ENCODE measurements at places on chromosomes 7 and 10. TPM values are rescaled to one million over a fixed set of nuclear protein-coding genes. Genes with fewer than 3 reads are reported as not detected.

Gene HABP2
- not detected for total RNA-seq

- H3K4me1 ChIP-seq = no peaks in the 10 kb centered on the region
- no peak overlapping the region for H3K27ac ChIP-seq
- H3K27me3 ChIP-seq = no peaks in the 10 kb centered on the region
- no peak for DNase-seq
Measured at GRCh38 chr10:33739031-33739430, 404.6 kb upstream of the NRP1 start.

DNA sequence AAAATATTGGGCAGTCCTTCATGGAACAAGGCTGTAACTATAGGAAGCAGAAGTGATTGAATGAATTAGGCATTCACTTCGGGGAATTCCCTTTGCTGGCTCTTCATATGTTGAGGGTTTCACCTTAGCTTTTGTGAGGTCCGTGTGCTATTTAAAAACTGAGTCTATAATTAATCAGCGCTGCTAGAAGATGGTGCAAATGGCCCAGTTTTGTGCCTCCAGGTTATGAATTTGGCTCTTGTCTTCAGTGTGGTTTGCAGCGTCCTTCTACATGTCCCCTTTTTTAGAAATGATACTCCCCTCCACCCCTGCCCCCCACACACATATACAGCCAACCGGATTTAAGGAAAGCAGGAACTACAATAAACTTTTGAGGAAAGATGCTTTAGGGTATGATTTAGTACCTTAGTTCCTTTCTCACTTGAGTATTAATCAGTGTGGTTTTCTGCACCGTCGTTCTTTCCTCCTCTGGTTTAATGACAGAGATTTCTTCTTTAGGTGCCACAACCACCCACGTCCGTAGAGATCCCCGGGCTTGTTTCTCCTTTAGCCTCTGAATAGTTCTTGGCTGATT, 110.6 kb upstream of the SAMD8 start:
- H3K4me1 ChIP-seq = no peaks in the 10 kb centered on the region
- DNase-seq = no peak
- no peak overlapping the region for H3K4me3 ChIP-seq
- peaks cover 9% of the 10 kb centered on the region for H3K36me3 ChIP-seq
- H3K27ac ChIP-seq = no peak overlapping the region

DNA sequence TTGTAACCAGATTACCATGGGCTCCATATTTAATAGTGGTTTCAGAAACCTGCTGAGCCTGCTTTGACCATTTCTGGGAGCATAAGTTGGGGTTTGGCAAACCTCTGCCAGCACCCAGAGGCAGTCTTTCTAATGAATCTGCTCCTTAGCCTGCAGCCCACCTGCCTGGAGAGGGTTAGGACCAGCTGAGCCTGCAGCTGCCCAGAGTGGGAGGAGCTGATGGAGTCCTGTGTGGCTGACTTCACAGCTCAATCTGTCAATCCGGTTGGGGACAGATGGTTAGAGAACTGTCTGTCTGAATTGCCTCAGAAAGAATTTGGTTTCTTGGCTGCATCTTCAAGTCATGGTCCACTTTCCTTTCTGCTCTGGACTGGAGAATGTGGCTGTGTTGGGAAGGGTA, 444.6 kb downstream of the NRG3 start:
- H3K27me3 ChIP-seq = no peaks in the 10 kb centered on the region
- H3K36me3 ChIP-seq = no peaks in the 10 kb centered on the region
- peaks cover 2% of the 10 kb centered on the region for H3K4me1 ChIP-seq
- peak; percentile 31 for DNase-seq
- H3K4me3 ChIP-seq = no peak overlapping the region

DNA sequence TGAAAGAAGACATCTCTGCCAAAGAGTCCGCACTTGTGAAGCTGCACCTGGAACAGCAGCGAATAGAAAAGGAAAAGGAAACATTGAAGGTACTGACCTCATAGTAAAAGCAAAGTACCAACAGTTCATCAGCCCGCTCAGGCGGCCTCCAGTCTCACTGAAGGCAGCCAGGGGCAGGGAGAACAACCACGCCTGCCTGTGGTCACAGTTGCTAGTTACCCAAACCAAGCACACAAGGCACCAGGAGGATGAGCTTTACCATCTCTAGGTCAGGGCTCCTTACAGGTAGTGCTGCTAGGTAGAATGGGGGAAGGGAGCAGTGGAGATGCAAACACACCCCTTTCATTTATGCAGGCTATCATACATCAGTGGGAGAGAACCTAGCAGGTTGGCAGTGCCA, 39.8 kb downstream of the CFAP58 start:
- H3K27ac ChIP-seq = no peak overlapping the region
- no peaks in the 10 kb centered on the region for H3K36me3 ChIP-seq
- H3K4me1 ChIP-seq = no peaks in the 10 kb centered on the region
- no peaks in the 10 kb centered on the region for H3K27me3 ChIP-seq

DNA sequence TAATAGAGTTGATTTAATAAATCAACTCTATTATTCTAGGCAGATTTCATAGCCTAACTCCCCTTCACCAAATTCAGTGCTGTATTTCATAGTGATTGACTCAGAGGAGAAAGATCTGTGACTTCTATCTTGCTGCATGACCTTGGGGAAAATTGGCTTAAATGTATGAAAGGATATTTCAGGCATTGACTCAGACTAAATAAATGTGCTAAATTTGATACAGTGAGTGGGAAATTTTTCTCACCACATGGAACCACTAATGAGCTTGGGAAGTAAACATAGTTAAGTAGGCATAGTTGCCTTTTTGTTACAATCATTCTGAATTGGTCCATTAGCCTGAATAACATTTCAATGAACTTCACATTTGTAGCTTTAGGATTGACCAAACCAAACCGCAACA, 89.0 kb upstream of the PRPS1L1 start:
- no peaks in the 10 kb centered on the region for H3K27me3 ChIP-seq
- H3K36me3 ChIP-seq = no peaks in the 10 kb centered on the region
- H3K27ac ChIP-seq = no peak overlapping the region
- DNase-seq = no peak

GRCh38 chr10:34195364-34196057, 619.6 kb downstream of the PARD3 start:
- DNase-seq = no peak
- H3K27me3 ChIP-seq = no peaks in the 10 kb centered on the region
- 0 out of 2 replicates have a peak, but pooled peaks cover 4% of the 10 kb centered on the region for H3K36me3 ChIP-seq
- H3K4me3 ChIP-seq = no peak overlapping the region
- H3K4me1 ChIP-seq = peaks cover 3% of the 10 kb centered on the region

Gene TCAF2
- total RNA-seq = 0.04 TPM

GRCh38 chr10:110897184-110897583, 21.8 kb downstream of the BBIP1 start:
- peaks cover 21% of the 10 kb centered on the region for H3K36me3 ChIP-seq
- H3K4me3 ChIP-seq = no peak overlapping the region
- H3K27me3 ChIP-seq = no peaks in the 10 kb centered on the region
- H3K27ac ChIP-seq = no peak overlapping the region
- DNase-seq = no peak
- no peaks in the 10 kb centered on the region for H3K4me1 ChIP-seq

GRCh38 chr7:111043561-111043960, 47.4 kb upstream of the LRRN3 start:
- no peaks in the 10 kb centered on the region for H3K27me3 ChIP-seq
- no peak overlapping the region for H3K27ac ChIP-seq
- no peak for DNase-seq
- H3K4me3 ChIP-seq = no peak overlapping the region
- no peaks in the 10 kb centered on the region for H3K36me3 ChIP-seq
- H3K4me1 ChIP-seq = no peaks in the 10 kb centered on the region

GRCh38 chr7:118041251-118041878, 142.6 kb upstream of the LSM8 start:
- no peak for DNase-seq
- H3K4me1 ChIP-seq = no peaks in the 10 kb centered on the region
- H3K27me3 ChIP-seq = no peaks in the 10 kb centered on the region
- H3K36me3 ChIP-seq = no peaks in the 10 kb centered on the region
- H3K27ac ChIP-seq = no peak overlapping the region
- no peak overlapping the region for H3K4me3 ChIP-seq

Gene ALOX5
- 3.7 TPM for total RNA-seq

DNA sequence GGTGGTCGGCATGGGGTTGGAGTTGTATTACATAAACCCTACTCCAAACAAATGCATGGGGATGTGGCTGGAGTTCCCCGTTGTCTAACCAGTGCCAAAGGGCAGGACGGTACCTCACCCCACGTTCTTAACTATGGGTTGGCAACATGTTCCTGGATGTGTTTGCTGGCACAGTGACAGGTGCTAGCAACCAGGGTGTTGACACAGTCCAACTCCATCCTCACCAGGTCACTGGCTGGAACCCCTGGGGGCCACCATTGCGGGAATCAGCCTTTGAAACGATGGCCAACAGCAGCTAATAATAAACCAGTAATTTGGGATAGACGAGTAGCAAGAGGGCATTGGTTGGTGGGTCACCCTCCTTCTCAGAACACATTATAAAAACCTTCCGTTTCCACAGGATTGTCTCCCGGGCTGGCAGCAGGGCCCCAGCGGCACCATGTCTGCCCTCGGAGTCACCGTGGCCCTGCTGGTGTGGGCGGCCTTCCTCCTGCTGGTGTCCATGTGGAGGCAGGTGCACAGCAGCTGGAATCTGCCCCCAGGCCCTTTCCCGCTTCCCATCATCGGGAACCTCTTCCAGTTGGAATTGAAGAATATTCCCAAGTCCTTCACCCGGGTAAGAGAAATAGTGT, at the start of gene CYP2E1:
Gene CYP2E1, plus strand, starts transcription at position 407 of the 632 bp plus-strand sequence. Its CDS starts 33 bp downstream, at position 440.
- peaks cover 4% of the 10 kb centered on the region for H3K36me3 ChIP-seq
- H3K4me1 ChIP-seq = no peaks in the 10 kb centered on the region
- H3K4me3 ChIP-seq = no peak within 1 kb of the TSS
- DNase-seq = no peak
- no peaks in the 10 kb centered on the region for H3K27me3 ChIP-seq
- H3K27ac ChIP-seq = no peak within 1 kb of the TSS
